ENCODE measurements at places on chromosomes 6 and 20. TPM values are rescaled to one million over a fixed set of nuclear protein-coding genes. Genes with fewer than 3 reads are reported as not detected.

- H3K27me3 ChIP-seq: no peaks in the 10 kb centered on the region
- H3K36me3 ChIP-seq: no peaks in the 10 kb centered on the region
- DNase-seq: no peak
- H3K4me1 ChIP-seq: no peaks in the 10 kb centered on the region
- no peak overlapping the region for H3K27ac ChIP-seq
- H3K4me3 ChIP-seq: no peak overlapping the region
These were observed 45.5 kb upstream of the NXT1 start for GRCh38 chr20:23305098-23305497.

SEMG1 gene
- polyA plus RNA-seq: not detected

- H3K4me3 ChIP-seq: no peak overlapping the region
- no peaks in the 10 kb centered on the region for H3K27me3 ChIP-seq
- no peak overlapping the region for H3K27ac ChIP-seq
- no peaks in the 10 kb centered on the region for H3K36me3 ChIP-seq
These were observed 10.1 kb downstream of the TGM3 start for GRCh38 chr20:2305946-2306345.

PRR18 gene
- not detected for polyA plus RNA-seq

DNA sequence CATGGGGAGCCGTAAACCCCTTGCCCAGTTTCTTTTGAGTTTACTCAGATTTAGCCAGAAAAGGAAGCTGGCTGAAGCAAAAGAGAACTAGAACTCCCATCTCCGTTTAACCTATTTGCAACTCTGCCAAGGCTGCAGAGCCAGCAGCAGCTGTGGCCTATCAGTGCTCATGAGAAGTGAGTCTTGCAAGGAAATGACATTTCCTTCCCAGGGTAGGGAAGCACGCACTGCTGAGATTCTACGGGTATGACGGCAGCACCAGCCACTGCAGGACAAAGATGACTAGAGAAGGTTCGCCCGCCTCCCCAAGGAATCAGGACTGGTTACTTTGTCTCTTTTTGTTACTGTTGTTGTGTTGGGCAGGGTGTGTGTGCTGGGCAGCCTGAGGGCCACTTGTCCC is 47.6 kb downstream of the PPP1R3G start:
- peak overlapping the region; percentile 61 for H3K27ac ChIP-seq
- peaks cover 15% of the 10 kb centered on the region for H3K4me1 ChIP-seq
- DNase-seq: peak; percentile 90

METTL24 gene
- polyA plus RNA-seq: not detected

ABT1 gene
- 25.8 TPM for polyA plus RNA-seq

Measured in endothelial cell of umbilical vein (primary cell).